IMR-90 (cell line): ENCODE measurements at places on chromosomes 4 and X. TPM values are rescaled to one million over a fixed set of nuclear protein-coding genes. Genes with fewer than 3 reads are reported as not detected.

DNA sequence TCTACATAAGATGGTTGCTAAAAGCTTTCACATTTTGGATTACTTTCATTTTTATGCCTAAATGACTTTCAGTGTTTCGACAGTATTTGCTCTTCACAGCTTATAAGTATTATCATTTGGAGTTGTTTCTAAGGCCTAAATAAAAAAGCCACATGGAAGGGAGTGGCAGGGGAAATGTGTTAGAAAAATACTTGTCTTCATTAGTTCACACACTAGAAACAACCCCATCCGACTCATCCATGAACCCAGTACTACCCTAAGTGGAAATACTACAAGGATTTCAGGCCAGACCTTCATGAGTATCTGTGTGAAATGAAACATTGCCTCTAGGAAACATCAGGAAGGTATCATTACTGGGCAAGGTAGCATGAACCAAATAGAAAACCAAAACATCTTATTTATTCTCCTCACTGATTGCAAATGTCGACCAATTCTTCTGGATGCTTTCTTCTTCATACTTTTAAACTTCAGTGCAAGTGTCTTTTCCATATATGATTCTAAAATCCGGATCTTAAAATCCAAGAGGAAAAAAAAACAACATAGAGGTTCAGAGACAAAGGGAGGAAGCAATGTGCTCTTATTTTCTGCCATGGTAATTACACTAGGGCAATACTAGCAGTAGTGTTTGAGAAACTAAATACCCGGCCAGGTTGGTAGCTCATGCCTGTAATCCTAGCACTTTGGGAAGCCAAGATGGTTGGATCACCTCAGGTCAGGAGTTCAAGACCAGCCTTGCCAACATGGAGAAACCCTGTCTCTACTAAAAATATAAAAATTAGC lies 349.4 kb downstream of the ARHGAP24 start:
- DNase-seq = no peak

DNA sequence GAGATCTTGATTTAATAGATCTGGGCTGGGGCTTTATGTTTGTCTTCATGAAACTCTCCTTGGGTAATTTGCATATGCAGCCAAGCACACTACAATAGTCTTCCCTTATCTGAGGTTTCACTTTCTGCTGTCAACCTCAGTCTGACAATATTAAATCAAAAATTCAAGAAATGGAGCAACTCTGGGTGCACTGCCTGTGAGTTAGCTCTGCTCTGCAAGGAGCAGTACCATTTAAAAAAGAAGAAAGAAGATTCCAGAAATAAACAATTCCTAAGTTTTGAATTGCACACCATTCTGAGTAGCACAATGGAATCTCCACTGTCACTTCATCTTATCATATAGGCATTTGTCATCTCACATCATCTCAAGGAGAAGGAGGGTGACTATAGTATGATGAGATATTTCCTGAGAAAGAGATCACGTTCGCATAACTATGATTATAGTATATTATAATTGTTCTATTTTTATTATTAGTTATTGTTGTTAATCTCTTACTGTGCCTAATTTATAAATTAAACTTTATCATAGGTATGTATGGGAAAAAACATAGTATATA lies 9.4 kb downstream of the FNIP2 start:
- no peak for DNase-seq

DNA sequence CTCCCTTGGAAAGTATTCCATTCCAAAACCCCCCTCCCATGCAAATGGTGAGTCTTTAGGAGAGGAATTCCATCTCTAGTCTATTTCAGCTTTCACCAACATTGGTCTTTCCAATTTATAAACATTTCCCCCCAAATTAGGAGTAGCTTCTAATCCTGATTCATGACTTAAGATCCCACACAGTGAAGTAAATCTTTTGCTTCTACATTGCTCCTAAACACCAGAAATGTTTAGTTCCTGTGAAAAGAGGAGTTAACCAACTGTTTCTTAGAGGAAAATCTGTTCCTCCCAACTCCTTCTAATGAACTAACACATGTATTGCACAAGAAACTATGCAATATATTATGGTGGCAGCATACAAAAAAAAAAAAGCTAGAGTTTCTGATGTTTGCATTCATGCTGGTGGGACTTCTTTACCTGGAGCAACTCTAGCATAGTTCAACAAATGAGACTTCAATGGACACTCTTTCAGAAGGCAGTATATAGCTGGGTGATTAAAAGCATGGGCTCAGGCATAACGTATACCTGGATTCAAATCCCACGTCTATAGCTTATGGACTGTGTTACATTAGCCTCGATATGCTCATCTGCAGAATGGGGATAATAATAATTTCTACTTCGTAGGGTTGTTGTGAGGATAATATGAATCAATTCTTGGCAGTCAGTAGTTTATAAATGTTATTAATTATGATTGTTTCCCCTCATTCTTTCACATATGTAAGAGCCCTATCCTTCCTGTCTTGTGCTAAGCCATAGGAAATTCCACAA lies 131.6 kb upstream of the TMEM164 start:
- DNase-seq = peak; percentile 41

- DNase-seq = no peak
Measured at GRCh38 chrX:102964940-102965339, 27.9 kb downstream of the RAB40AL start.

GRCh38 chr4:1109898-1110506 lies 3.4 kb downstream of the RNF212 start:
- no peak for DNase-seq

Gene GRIA3
- not detected in 2 replicates for polyA plus RNA-seq

Gene DUX4
- not detected in 2 replicates for polyA plus RNA-seq

Gene SAGE1
- polyA plus RNA-seq = not detected in 2 replicates
